ENCODE measurements at places on chromosomes 11 and 22. TPM values are rescaled to one million over a fixed set of nuclear protein-coding genes. Genes with fewer than 3 reads are reported as not detected.

DNA sequence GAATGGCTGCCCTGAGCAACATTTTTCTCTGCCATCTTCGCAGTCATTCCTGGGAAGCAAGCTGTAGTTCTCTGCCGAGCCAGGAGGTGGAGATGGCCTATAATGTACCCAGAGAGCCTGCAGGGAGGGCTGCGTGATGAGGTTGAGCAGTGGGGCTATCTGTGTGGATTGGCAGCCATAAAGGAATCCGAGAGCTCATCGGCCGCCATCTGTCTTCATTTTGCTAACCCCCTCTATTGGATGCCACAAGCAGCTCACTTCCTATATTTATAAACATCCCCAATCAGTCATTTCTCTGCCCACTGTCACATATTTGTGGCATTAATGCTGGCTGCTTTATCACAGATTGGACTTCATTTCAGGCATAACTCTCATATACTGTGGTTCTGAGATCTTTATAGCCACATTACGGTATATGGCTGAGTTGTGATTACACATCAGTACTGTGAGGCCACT lies 209.5 kb downstream of the NTM start:
- no peak for DNase-seq

GRCh38 chr22:45402466-45402985 lies 10.9 kb downstream of the SMC1B start:
- no peak for DNase-seq

DNA sequence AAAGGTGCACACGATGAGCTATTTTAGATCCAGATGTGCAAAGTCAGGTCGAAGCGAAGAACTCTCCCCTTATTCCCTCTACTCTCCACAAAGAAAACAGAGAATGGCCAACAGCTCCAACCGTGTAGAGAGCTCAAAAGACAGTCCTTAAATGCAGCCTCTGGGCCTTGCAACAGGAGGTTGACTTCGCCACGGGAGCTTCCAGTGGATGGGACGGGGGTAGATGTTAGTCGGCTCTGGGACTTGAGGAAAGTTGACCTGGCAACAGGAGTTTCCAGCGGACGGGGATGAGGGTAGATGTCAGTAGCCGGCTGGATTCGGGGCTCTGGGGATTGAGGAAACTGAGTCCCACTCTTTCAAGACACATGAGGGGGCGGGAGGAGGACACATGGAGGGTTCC lies 450.4 kb downstream of the BRD1 start:
- DNase-seq: no peak

- DNase-seq: peak; percentile 40
These were observed 34.3 kb downstream of the TOM1 start for GRCh38 chr22:35334004-35334403.

DNA sequence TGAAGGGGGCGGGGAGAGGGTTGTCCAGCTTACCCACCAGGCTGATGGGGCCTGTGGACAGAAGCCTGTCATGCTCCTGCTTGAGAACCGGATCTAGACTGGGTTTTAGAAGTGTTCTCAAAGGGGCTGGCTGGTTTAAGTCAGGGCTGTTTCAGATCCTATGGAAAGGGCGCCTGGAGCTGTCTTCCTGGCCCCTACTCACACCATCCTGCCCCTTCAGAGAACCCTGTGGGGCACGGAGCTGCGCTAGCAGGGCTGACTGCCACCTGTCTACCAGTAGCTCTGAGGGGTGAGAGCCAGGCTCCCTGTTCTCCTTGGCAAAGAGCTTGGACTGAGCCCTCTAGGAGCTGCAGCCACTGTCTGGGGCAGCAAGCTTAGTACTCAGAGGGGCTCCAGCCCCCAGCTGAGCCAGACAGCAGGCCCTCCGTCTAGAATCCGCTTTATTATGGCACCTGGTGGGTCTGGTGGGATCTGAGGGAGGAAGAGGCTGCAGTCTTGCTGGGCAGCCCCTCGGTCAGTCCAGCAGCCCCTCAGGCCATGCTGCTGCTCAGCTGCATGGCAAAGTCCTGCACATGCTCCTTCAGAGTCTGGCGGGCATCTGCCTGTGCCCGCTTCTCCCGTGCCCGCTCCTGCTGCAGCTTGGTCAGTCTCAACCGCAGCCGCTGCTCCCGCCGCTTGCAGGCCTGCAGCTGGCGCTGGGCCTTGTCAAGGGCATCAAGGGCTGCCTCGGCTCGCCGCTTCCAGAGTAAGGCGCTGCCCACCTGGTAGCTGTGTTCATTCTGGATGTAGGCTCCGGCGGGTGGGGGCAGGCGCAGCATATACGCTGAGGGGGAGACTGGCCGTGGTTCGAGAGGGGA lies 2.3 kb downstream of the THAP7 start:
- no peak for DNase-seq

DNA sequence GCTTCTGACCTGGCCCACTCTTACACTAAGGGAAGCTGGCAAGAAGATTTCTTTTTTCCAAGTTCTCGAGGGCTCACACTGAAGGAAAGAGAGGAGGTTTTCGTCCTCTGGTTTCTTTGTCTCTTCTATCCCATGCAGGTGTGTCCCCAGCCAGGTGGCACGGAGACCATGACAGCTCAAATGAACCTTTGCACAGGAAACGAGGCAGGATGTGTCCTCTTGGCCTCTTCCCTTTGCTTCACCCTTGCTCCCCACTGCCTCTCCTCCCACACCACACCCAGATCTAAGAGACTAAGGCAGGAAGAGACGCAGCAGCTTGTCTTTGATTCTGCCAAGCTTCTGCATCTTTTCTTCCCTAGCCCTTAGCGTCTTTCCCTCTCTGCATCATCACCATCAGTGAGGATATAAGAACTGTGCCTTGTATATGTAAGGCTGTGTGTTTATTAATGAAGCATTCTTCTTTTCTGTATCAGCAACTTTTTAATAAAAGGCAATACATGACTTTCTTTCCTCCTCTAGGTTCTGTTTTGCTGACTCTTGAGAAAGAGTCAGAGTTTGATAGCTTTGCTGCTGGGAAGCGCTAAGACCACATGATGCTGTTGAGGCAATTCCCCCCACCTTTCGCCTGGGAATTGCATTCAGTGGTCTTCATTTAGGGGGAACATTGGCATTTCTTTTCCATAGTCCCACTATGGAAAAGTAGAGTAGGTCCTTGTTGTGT lies 56.0 kb upstream of the PARVA start:
- DNase-seq: no peak

GRCh38 chr11:74004759-74005615 lies 3.9 kb downstream of the UCP3 start:
- DNase-seq: no peak

DNA sequence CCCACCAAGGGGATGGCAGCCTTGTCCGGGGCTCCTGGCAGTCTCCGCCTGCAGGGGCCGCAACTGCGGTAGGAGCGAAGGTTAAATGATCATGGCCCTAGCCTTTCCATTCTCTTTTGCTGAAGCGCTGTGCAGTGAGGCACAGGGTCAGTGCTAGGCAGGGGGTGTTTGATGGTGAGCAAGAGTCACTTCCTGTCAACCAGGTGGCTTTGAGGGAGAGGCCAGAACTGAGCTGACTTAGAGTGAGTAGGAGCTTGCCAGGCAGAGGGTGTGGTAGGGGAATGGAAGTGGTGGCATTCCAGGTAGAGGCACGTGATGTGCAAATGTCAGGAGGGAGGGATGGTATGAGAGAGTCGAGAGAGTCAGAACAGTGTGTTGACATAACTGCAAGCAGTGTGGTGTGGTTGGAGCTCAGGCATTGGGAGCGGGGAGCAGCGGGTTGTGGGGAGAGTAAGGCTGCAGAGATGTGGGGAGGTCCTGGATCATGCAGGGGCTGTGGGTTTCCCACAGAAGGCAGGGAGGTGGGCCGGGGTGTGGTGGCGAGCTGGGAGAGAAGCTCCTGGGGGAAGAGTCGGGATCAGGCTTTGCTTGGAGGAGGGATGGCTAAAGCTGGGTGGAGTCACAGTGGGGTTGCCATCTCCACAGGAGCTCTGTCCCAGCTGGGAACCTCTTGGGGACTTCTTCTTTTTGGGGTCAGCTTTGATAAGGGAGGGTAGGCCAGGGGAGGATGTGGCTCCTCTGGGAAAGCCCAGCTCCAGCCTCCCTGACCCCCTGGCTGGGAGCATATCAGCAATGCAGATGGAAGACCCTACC lies 33.3 kb downstream of the AMPD3 start:
- DNase-seq: no peak

- no peak for DNase-seq
These were observed 258.2 kb upstream of the FAT3 start for GRCh38 chr11:91966368-91966767.

GRCh38 chr11:104327861-104328511 lies 164.0 kb upstream of the PDGFD start:
- DNase-seq: no peak

- DNase-seq: no peak
These were observed 222.2 kb downstream of the C11orf87 start for GRCh38 chr11:109644152-109644551.

GRCh38 chr11:121606354-121606753 lies 153.6 kb upstream of the SORL1-AS1 start:
- DNase-seq: no peak

DNA sequence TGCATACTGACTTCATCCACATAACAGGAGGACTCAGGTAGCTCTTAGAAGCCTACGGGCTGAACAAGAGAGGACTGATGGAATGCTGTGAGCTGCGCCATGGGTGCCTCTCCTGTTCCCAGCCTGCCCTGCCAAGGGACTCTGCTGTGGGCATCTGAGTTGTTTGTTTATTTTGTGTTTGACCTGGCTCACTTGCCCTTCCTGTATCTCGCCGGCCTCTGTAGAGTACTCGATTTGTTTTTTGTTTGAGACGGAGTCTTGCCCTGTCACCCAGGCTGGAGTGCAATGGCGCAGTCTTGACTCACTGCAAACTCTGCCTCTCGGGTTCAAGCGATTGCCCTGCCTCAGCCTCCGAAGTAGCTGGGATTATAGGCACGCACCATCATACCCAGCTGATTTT lies 1.8 kb downstream of the TTC38 start:
- DNase-seq: no peak

The UBQLNL gene
- total RNA-seq: 0.24 TPM

The TPST2 gene
- total RNA-seq: 29.1 TPM

The DDX10 gene
- total RNA-seq: 12.2 TPM

The SMIM35 gene
- total RNA-seq: not detected

The OR56A1 gene
- not detected for total RNA-seq

The OR10D3 gene
- total RNA-seq: not detected
